PC-9 (cell line): ENCODE measurements at places on chromosomes 7 and 10. TPM values are rescaled to one million over a fixed set of nuclear protein-coding genes. Genes with fewer than 3 reads are reported as not detected.

DNA sequence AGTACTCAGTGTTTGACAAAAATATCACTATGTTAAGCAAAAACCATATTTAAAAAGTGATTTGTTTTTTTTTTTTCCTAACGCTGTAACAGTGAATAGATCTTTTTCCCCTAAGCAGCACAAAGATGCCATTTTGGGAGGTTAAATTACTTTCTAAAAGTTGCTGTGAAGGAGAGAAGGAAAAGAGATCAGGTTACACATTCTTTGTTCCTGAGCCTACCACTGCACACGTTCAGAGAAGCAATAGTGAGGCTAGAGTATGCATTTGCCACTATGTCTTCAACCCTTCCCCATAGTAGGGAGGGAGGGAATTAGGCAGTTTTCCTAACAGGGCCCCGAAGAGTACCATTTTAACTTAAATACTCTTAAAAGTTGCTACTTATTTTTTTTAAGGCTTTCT is 38.9 kb downstream of the BMPR1A start:
- peak; percentile 36 for DNase-seq

DNA sequence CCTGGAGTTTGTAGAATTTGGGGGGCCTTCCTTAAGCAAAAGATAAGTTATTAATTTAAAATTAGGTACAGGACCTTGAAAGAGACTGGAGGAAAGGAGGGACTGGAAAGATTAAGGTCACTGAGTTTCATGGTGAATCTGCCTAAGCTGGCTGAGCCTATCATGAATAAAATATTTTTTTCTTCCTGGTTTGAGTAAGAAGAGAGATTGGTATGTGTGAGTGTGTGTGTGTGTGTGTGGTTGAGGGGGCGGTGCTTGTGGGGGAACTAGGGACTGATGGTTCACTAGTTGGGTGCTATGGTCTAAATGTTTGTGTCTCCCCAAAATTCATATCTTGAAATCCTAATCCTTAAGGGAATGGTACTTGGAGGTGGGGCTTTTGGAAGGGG is 142.5 kb upstream of the PRKCQ start:
- DNase-seq, result peak; percentile 68

GRCh38 chr7:84783141-84783778 is 403.6 kb downstream of the SEMA3D start:
- no peak for DNase-seq

DNA sequence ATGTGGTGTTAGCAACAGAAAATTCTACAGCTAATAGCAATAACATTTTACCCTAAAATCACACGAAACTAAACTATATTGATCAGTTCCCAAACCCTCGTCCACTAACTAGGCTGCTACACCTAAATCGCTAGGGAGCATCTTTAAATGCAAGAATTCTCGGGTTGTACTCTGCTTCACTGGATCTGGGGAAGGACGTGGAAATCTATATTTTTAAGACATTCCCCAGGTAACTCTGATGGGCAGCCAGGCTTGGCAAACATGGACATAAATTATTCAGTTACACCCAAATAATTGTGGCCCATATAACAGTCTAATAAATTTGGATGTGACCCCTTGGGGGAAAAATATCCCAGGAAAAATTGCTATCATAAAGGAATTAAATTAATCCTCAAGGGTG is 36.3 kb upstream of the NFE2L3 start:
- no peak for DNase-seq

- no peak for DNase-seq
Measured at GRCh38 chr10:30586828-30587227, 42.7 kb downstream of the LYZL2 start.

DNA sequence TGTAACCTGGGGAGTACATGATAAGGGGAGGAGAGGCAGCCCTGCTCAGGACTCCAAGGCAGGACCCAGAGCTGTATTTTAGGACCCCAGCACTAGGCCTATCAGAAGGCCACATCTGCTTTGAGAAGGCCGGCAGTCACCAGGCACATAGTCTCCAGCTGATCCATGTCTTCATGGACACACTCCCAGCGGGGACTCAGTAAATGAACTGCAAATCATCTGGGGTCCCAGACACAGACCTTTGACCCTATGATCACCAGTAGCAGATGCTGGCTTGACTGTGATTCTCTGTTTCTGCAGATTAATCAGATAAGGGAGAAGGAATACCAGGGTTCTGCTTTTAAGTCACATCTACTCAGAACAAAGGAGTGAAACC is 341.4 kb upstream of the PODXL start:
- DNase-seq, result no peak

- DNase-seq, result no peak
Measured at GRCh38 chr7:146885231-146885630, 768.6 kb downstream of the CNTNAP2 start.

GRCh38 chr7:128387216-128388144 is 22.3 kb downstream of the IMPDH1 start:
- peak; percentile 49 for DNase-seq

DNA sequence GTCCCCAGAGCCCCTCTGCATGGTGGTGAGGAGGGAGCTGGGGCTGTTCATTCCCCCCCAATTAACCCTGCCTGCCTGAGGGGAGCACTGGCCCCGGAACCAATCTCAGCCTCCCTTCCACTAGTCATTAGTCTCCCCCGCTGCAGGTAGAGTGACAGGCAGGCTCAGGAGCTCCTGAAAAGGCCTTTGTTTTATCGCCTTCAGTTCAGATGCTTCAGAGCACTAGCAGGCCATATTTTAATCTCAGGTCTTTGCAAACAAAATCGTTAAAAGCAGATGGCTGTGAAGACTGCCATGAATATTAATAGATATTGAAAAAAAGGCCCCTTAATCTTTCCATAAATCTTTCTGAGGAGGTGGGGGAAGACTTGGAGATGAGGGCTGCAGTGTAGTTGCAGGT is 250.7 kb downstream of the RPS24 start:
- DNase-seq, result no peak

DNA sequence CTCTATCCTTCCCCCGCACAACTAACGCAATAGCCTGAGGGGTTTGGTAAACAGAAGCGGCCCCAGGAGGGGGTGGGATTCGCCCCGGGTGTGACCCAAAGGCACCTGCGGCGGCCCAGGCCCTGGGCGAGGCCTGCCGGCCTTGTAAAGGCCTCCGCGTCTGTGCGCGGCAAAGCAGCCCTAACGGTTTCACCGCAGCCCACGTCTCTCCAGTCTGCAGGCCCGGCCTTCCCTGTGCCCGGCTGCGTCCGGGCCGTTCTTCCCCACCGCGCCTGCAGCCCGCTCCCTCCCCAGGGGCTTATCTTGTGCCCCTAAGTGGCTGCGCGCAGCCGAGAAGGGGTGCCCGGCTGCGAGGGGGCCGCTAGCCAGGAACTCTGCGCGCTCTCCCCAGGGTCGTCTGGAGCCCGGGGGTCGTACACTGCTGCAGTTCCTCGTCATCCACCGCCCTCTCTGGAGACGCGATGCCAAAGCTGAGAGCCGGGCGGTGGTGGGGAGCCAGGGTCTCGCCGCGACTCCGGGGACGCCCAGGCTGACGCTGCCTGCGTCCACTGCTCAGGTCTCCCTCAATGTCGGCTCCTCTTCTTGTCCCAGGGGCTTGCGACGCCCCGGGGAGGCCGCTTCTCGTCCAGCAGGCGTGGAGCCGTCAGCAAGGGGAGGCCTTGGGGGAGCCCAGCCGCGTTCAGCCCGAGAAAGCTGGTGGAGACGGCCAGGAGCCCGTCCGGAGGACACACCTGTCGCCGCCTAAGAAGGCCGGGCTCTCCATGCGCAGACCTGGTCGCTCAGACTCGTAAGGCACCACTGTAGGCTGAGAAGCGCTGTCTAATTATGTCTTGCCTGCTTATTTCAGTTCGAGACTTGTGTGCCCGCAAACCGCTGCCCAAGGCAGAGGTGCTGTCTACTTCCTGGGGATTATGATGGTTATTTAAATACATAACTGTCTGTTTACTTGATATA is 132.3 kb downstream of the SPAG6 start:
- no peak for DNase-seq

GRCh38 chr10:104617831-104618230 is 23.3 kb upstream of the SORCS3 start:
- no peak for DNase-seq

GRCh38 chr10:22690158-22690557 is 24.2 kb downstream of the PIP4K2A start:
- no peak for DNase-seq

Gene CDHR3
- 8.7 and 12.1 TPM in 2 replicates for total RNA-seq

Gene SLC18A3
- not detected in 2 replicates for total RNA-seq
